ENCODE measurements at places on chromosomes 3 and 15.
A peak's percentile ranks its signal among the peaks of the same experiment; 100 is the strongest.

DNA sequence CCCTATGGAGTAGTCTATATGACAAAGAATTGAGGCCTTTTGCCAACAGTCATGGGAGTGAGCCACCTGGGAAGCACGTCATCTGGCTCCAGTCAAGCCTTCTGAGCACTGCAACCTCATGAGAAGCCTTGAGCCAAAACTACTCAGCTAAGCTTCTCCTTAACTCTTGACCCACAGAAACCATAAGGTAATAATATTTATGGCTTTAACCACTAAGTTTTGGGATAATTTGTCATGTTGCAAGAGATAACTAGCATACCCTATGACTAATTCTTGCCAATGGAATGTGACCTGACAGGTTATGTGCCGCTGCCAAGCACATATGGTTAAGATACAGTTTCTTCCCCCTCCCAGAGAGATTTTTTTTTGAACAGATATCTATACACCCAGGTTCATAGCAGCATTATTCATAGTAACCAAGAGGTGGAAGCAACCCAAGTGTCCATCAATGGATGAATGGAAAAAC lies 11.8 kb upstream of the SLC6A11 start:
- DNase-seq, result no peak

DNA sequence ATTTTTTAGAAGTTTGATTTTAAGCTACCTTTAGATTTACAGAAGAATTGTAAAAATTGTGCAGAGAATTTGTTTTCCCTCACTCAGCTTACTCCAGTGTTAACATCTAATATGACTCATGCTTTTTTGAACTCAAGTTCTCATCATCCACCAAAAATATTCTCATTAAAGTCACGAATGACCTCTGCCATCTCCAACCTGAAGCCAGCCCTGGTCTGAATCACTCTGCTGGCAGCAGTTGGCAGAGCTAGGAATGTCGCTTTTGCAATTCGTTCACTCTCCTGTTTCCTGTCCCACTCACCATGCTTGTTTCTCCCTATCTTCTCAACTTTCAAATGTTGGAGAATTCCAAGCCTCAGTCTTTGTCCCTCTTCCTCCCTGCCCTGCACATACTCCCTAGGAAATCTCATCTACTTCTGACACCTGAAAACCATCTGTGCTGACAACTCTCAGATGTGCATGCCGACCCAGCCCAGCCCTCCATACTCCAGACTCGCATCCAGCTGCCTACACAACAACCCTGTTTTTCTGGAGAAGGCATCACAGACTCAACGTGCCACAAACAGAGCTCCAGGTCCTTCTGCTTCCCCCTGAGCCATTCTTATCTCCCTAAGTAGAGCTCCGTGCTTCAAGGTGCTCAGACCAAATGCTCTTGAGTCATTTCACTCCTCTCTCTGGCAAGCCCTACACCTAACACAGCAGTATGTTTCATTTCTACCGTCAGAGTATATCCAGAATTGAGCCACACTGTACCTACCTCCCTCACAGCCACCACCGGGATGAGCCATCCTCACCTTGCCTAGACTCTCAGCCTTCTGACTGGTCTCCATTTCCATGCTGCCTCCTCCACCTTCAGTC lies 24.9 kb downstream of the PRR23E start:
- no peak for DNase-seq

- DNase-seq, result no peak
Measured at GRCh38 chr3:116394365-116394764, 50.9 kb downstream of the LSAMP start.

DNA sequence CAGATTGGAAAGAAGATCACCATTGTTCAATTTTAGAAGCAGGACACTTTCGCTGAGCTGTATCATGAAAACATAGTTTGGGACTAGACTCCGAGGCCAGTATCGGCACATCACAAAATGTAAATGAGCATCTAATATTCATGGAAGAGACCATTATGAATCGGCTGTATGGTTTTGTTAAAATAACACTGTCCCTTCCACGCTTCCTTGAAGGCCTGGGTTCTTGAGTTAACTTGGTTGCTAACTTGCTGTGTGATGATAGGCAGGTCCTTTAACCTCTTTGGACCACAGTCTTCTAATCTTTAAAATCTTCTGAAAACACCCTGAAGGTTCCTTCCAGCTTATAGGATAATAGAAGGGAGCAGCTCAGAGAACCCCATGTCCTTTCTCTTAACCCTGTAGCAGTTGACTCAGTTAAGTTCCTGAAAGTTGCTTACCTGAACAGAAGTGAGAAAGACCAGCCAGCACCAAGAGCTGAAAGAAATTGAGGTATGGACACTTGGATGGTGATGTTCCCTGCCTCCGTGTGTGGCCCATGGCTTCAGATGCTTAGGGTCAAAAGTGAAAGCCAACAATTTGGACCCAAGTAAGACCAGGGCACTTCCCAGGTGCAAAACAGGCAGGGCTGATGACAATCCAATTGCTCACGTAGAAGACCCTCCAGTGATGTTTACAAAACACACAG lies 2.1 kb downstream of the CD80 start:
- no peak for DNase-seq

GRCh38 chr15:62648954-62649353 lies 393.6 kb upstream of the TPM1 start:
- no peak for DNase-seq

DNA sequence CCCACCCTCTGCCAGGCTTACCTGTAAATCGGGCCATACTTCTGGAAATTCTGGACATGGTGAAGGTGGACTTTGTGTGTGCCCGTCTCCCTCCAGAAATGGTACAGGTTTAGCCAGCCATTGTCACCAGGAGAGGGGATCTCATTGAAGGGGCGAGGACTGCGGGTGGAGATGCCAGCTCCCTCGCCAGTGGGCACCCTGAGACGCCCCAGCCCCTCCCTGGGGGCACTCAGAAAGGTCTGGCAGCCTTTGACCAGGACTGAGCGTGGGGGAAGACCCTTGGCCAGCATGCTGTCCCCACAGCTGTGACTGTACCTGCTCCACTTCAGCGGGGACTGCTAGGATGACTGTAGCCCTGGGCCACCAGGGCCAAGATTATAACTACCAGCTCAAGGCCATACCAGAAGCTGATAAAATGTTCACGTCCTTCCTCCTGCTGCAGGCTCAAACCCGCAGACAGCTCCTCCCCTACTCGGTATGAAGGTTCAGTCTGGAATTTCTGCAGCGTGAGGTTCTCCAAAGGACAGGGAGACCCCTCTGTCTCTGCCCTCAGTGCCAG lies at the start of gene CYP11A1:
Gene CYP11A1 (minus strand): TSS at position 351 of the 559 bp plus-strand sequence. CDS start 61 bp downstream, at position 290.
- DNase-seq, result no peak

- no peak for DNase-seq
Measured at GRCh38 chr15:25431836-25432561, 6.8 kb downstream of the UBE3A start.

- no peak for DNase-seq
Measured at GRCh38 chr3:187900993-187901755, 155.9 kb upstream of the BCL6 start.

DNA sequence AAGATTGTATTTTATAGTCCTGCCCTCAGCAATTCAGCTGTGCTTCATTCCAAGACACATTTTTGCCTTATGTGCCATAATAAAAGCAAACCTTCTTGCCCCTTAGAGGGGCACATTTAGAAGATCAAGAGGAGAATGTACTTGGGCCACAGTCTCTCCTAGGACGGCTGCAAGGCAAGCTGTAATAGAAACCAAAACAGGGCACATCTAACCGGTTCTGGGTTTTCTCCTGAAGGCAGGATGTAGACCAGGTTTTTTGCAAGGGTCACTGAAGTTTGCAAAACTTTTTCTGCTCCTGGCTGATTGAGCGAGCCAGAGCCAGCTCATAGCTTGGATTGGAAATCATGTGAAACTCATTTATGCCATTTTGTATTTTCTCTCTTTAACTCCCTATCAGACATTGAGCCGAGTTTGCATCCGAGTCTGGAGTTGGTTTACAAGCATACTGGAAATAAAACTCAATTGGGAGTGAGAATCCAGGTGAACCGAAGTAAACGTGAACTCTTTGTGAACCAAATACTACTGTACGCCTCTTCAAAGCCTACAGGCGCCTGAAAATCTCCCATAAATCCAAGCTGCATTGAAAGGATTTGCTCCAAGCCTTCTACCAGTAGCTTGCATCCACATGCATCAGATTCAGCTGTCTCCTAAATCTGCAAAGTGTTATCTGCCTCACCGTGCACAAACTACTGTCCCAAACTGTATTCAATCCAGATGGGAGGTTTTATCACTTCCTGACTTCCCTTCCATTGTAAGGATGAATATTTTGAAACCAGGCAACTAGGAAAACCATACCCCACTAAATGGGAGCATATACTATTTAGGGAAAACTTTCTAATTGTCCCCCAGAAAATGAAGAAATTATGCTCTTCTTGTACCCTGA lies 60.9 kb upstream of the TSC22D2 start:
- DNase-seq, result no peak

DNA sequence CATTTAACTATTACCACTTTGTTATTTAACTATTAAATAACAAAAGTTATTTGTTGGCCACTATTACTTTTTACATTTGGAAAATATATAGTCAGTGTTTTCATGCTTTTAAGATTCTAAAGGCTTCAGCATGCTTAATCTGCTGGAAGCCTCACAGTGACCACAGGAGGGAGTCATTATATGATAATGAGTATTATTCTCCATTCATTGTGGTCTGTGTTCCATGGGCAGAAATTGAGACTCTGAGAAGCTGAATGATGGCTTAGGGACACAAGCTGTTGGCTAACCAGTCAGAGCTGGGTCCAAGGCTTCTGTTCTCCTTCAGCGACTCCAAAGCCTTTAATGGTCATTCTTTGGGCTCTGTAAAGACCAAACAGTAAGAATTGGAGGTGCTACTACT lies 64.7 kb downstream of the BFSP2 start:
- peak; percentile 53 for DNase-seq

GRCh38 chr3:153060346-153060745 lies 101.7 kb upstream of the RAP2B start:
- DNase-seq, result no peak
